Endothelial cell of umbilical vein (primary cell): ENCODE measurements at places on chromosomes 5 and 9. TPM values are rescaled to one million over a fixed set of nuclear protein-coding genes. Genes with fewer than 3 reads are reported as not detected.

Gene ZFAND5
- 176 and 194 TPM in 2 replicates for total RNA-seq

Gene ANKHD1
- total RNA-seq: 87.0 and 92.4 TPM in 2 replicates

Gene ENTREP1
- 5.0 and 7.1 TPM in 2 replicates for total RNA-seq

Gene NPR3
- total RNA-seq: 0.37 and 0.53 TPM in 2 replicates

Gene NUTM2F
- total RNA-seq: not detected in 2 replicates

Gene SETD9
- 3.6 and 7.1 TPM in 2 replicates for total RNA-seq

Gene N4BP3
- total RNA-seq: 38.2 and 40.3 TPM in 2 replicates

Gene ACER2
- total RNA-seq: 7.3 and 7.7 TPM in 2 replicates

DNA sequence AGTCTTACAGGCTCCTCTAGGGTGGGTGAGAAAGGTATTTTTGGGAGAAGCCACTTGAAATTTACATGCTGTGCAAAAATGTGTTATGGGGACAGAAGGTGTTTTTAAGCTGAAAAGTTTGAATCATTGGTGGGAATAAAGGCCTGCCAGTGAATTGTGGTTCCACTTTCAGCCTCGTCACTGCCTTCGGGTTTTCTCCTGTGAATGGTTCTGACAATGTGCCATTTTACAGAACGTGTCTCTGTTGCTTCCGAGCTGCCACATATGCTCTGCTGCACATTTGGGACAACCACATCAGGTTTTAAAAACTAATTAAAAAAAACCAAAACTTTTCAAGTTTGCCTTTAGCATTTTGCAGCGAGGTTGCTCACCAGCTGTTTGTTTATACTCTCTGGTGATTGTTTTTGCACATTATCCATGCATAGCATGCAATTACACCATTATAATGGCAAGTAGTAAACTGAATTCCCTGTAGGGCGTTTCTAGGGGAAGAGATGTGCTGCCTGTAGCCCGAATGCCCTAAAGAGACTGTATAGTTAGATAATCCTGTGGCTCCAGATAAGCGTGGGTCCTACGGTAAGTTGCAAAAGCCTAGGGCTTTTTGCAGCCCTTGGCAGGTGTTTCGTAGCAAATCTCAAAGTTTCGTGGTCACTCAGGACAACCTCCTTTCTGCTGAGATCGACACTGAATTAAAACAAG, 40.1 kb upstream of the SUB1 start:
- no peaks in the 10 kb centered on the region for H3K4me1 ChIP-seq
- no peak overlapping the region for H3K4me3 ChIP-seq
- no peaks in the 10 kb centered on the region for H3K36me3 ChIP-seq

GRCh38 chr9:111986035-111986556, 89.5 kb downstream of the UGCG start:
- no peaks in the 10 kb centered on the region for H3K27me3 ChIP-seq
- H3K27ac ChIP-seq: no peak overlapping the region
- H3K36me3 ChIP-seq: no peaks in the 10 kb centered on the region
- DNase-seq: peak; percentile 46
- H3K4me1 ChIP-seq: peaks cover 3% of the 10 kb centered on the region

GRCh38 chr5:126970517-126971017, 59.8 kb downstream of the MARCHF3 start:
- H3K27me3 ChIP-seq: no peaks in the 10 kb centered on the region
- DNase-seq: peak; percentile 86
- H3K36me3 ChIP-seq: no peaks in the 10 kb centered on the region
- H3K4me3 ChIP-seq: no peak overlapping the region

DNA sequence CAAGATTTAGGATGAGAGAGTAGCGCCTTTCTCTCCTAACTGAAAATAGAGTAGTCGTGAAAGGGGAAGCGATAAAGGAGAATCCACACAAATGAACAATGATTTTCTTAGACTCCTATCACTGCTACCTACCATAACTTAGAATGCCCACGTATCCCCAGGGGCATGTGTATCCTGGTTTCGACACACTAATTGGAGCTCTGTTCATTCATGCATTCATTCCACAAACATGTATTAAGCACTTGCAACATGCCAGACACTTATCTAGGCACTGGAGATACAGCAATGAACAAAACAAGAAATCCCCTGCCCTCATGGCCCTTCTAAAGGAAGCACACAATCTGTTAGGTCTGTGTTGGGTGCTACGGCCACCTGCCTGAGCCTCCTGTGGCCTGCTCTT, 40.0 kb downstream of the ARL15 start:
- H3K27ac ChIP-seq: no peak overlapping the region
- no peak for DNase-seq
- H3K4me3 ChIP-seq: no peak overlapping the region
- no peaks in the 10 kb centered on the region for H3K4me1 ChIP-seq
- H3K27me3 ChIP-seq: no peaks in the 10 kb centered on the region
- no peaks in the 10 kb centered on the region for H3K36me3 ChIP-seq

DNA sequence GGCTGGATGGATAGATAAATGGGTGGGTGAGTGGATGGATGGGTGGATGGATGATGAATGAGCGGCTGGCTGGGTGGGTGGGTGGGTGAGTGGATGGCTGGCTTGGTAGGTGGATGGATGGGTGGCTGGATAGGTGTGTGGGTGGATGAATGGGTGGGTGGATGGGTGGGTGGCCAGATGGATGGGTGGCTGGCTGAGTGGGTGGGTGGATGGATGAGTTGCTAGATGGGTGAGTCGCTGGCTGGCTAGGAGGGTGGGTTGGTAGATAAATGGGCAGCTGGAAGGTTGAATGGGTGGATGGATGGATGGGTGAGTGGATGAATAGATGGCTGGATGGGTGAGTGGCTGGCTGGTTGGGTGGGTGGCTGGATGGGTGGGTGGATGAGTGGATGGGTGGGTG, 27.9 kb upstream of the CEP72 start:
- H3K36me3 ChIP-seq: no peaks in the 10 kb centered on the region
- H3K4me3 ChIP-seq: no peak overlapping the region
- no peak overlapping the region for H3K27ac ChIP-seq
- H3K27me3 ChIP-seq: peaks cover 4% of the 10 kb centered on the region
- no peak for DNase-seq
- no peaks in the 10 kb centered on the region for H3K4me1 ChIP-seq

- no peaks in the 10 kb centered on the region for H3K4me1 ChIP-seq
- H3K27me3 ChIP-seq: no peaks in the 10 kb centered on the region
- no peak overlapping the region for H3K4me3 ChIP-seq
- H3K36me3 ChIP-seq: no peaks in the 10 kb centered on the region
- DNase-seq: no peak
- H3K27ac ChIP-seq: no peak overlapping the region
Observed at GRCh38 chr9:39108145-39108544, 179.8 kb downstream of the CNTNAP3 start.

DNA sequence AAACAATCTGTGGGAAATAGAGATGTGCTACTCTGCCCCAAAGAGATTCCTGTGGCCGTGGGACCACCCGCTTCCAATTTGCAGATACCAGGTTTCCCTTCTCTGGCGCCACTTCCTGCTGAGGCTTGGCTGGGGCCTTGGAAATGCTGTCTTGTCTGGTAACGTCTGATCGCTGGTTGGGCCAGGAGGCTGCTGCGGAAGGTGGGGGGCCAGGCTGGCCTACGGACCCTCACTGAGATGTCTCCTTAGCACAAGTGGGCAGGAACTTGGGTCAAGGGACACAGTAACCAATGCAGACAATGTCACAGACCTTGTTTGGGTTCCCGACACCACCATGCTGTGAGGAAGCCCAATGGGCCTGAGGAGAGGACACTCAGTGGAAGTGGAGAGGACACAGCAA, 31.7 kb upstream of the IRX4 start:
- no peak overlapping the region for H3K27ac ChIP-seq
- no peak for DNase-seq
- H3K4me1 ChIP-seq: no peaks in the 10 kb centered on the region
- no peak overlapping the region for H3K4me3 ChIP-seq

GRCh38 chr5:9547122-9547947, 1.5 kb upstream of the SEMA5A start:
- no peak overlapping the region for H3K27ac ChIP-seq
- H3K4me3 ChIP-seq: no peak overlapping the region
- DNase-seq: peak; percentile 53
- H3K27me3 ChIP-seq: no peaks in the 10 kb centered on the region
- peaks cover 3% of the 10 kb centered on the region for H3K4me1 ChIP-seq

GRCh38 chr5:167573370-167574127, 717.9 kb upstream of the WWC1 start:
- H3K27ac ChIP-seq: no peak overlapping the region
- no peak for DNase-seq
- no peaks in the 10 kb centered on the region for H3K4me1 ChIP-seq
- H3K4me3 ChIP-seq: no peak overlapping the region
- H3K27me3 ChIP-seq: peaks cover 6% of the 10 kb centered on the region

DNA sequence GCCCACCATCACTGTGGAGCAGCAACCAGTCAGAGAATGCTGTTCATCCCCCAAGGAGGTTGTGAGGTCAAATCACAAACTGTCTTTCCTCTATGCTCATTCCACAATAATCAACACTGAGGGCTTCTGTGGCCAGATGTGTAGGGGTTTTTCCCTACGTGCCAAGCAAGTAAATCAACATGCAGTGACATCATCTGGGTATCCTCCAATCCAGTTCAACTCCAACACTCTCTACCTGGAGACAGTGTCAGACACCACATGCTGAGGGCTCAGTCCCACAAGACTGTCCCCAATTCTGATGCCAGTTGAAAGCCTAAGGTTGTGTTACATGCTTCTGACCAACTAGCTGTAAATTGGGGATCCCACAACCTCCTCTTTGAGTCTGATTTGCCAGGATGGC, 57.3 kb upstream of the DMRT1 start:
- peaks cover 6% of the 10 kb centered on the region for H3K27me3 ChIP-seq
- no peaks in the 10 kb centered on the region for H3K36me3 ChIP-seq
- no peaks in the 10 kb centered on the region for H3K4me1 ChIP-seq
- no peak overlapping the region for H3K27ac ChIP-seq
